Upper lobe of left lung (tissue), 6 donors: ENCODE measurements at places on chromosomes 3 and 15. TPM values are rescaled to one million over a fixed set of nuclear protein-coding genes. Genes with fewer than 3 reads are reported as not detected.

Gene ZNF280D
- 29.0 TPM for total RNA-seq

Gene SLC15A2
- total RNA-seq, result 25.1 TPM

Gene EPHA6
- total RNA-seq, result 0.14 TPM

Gene SMAD6
- 112 TPM for total RNA-seq

Gene SLC28A2
- not detected for total RNA-seq

Gene ACP3
- 13.6 TPM for total RNA-seq

Gene GTF2A2
- 13.6 TPM for total RNA-seq

Gene TMEM158
- not detected for total RNA-seq

Gene MYH15
- total RNA-seq, result 2.3 TPM

Gene OR5K4
- total RNA-seq, result not detected

Gene DAZL
- total RNA-seq, result not detected

- no peak for DNase-seq
These were observed 39.0 kb upstream of the IGF1R start for GRCh38 chr15:98609144-98609852.

GRCh38 chr3:120555657-120556509 is 40.3 kb upstream of the NDUFB4 start:
- DNase-seq, result no peak

DNA sequence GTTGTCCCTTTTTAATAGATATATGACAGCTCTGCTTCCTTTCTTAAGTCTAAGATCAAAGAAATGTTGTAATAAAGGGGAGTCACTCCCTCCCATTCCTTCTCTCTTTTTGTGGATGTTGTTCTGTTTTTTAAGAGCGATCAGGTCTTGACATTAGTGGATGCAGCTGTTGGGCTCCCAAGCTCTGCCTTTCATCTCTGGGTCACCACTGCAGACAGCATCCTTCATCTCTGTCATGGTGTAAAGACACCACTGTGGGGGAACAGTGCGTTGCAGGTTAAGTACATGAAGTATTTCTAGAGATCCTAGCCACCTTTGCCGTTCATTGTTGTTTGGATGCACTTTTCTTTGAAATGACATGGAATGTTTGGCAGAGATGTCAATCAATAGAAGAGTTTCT is 17.7 kb downstream of the FNDC3B start:
- no peak for DNase-seq

- DNase-seq, result no peak
These were observed 175.1 kb upstream of the PLSCR5 start for GRCh38 chr3:146780251-146780650.

GRCh38 chr15:94135486-94136147 is 95.7 kb upstream of the MCTP2 start:
- DNase-seq, result no peak

GRCh38 chr3:61250784-61251173 is 473 bp downstream of the FHIT start:
- no peak for DNase-seq

GRCh38 chr15:45320581-45321205 is 57.7 kb downstream of the GATM start:
- no peak for DNase-seq

GRCh38 chr3:34634939-34635338 is 836.5 kb downstream of the PDCD6IP start:
- DNase-seq, result no peak

GRCh38 chr3:46922426-46922825 is 44.9 kb downstream of the PTH1R start:
- DNase-seq, result no peak

DNA sequence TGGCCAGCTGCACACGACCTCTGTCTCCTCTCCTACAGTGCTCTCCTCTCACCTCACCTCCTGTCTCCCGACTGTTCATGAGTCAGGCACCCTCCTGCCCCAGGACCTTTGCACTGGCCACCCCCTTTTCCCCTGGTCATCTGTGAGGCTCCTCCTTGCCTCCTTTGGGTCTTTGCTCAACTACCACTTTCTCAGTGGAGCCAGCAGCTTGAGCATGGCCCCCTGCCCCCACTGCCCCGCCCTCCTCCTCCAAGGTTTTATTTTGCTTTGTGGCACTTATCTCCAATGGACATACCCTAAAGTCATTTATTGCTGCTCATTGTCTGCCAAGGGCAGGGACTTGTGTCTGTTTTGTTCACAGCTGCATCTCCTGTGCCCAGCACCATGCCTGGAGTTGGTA is 64.3 kb downstream of the MGLL start:
- DNase-seq, result no peak

DNA sequence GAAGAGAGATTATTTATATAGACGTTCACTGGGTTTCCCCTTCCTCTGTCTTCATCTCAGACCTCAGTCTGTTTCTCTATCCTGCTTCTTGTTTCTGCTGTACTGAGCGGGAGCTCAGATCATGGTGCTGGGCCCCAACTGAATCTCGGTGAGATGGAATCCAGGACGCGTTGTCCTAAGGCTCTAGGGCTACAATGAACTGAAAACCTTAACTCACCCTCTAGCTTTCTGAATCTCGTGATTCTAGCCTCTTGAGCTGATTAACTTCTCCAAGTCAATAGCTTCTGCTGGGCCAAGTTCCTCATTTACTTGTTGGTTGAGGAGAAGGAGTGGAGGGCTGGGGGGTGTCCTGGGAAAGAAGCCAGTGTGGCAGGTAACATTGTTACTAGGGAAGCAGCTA is 32.7 kb upstream of the MAP3K13 start:
- peak; percentile 72 for DNase-seq

- no peak for DNase-seq
These were observed 567.2 kb upstream of the NECTIN3 start for GRCh38 chr3:110504401-110504800.

GRCh38 chr15:90419738-90420406 is 31.8 kb downstream of the IQGAP1 start:
- DNase-seq, result no peak

DNA sequence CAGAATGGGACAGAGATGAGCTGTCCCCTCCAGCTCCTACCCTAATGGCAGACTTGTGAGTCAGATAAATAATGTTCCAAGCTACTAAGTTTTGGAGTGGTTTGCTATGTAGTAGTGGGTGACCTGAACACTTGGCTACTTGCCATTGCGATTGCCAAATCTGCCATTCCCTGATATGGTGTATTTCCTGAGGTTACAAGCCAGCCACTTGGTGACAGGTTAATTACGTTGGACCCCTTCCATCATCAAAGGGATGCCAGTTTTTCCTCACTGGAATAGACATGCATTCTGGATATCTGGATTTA is 33.6 kb downstream of the MORF4L1 start:
- DNase-seq, result peak; percentile 78

- DNase-seq, result no peak
These were observed 51.1 kb upstream of the CHD2 start for GRCh38 chr15:92848852-92849598.

- DNase-seq, result peak; percentile 67
These were observed 57.4 kb downstream of the NPTN start for GRCh38 chr15:73575636-73576247.

DNA sequence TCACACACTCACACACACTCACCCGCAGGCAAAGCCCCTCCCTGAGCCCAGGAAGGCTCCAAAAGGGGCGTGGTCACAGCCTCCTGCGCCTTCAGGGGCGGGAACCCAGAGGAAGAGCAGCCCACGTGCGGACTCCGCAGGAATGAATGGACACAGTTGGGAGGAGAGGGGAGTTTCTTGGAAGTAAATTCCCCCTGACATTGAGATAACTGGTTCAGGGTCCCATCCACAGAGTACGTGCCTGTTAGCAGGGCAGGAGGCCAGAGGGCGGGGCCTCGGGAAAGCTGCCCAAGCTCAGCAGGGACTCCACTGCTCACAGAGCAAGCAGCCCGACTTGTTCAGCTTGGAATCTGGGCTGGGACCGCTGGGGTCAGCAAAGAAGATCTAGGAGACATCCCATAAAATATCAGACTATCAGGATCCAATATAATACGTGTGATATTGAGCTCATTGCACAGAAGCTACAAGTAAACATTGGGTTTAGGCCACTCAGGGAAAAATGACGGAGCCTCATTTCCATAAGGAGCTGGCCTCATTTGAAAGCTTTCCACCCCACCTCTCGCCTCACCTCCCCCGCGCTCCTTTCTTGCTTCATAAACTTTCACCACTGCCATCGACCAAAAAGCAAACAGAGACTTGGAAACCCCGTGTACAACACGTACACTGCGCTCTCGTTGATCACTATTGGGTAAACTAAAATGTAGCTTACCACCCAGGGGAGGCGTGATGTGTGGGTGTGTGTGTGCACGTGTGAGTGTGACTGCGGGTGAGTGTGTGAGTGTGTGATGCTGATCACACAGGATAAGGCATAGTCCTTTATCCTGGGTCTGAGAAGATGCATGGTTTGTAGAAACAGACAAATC is 36.0 kb downstream of the TM2D3 start:
- peak; percentile 88 for DNase-seq

GRCh38 chr3:127961124-127961523 is 46.1 kb downstream of the KBTBD12 start:
- no peak for DNase-seq

- no peak for DNase-seq
These were observed 188.5 kb downstream of the CADPS start for GRCh38 chr3:62686503-62687294.

DNA sequence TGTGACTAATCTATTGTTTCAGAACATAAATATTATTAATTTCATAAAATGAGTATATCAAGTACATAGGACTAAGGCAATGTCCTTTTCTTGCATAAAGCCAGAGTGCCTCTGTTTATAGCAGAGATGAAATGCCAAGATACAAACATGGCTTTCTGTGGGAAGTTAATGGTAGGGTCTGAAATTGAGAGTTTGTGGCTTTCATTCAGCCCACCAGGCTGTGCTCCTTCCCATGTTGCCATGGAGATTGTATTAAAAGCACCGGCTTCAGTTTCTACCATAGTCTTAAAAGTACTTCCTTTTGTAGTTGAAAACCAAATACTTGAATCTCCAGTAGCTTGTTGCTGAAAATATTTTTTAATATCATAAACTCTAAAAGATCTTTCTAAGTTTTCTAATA is 114.0 kb downstream of the LRRC28 start:
- no peak for DNase-seq

DNA sequence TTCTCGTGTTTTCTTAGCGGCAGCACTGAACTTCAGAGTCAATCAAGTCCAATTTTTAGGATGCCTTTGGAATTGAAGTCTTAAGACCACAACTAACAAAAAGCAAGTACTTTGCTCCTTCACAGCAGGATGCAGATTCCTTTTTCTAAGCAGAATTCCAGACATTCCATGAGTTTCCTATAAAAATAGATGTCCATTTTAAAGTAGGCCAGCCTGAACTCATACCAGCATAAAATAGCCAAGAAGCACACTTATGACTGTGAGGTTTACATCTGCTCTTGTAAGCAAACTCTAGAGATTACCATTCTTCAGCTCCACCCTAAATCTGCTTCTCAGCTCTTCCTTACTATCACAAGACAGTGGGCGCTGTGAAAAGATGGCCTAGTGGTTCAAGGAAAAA is 85.8 kb downstream of the THBS1 start:
- DNase-seq, result no peak

DNA sequence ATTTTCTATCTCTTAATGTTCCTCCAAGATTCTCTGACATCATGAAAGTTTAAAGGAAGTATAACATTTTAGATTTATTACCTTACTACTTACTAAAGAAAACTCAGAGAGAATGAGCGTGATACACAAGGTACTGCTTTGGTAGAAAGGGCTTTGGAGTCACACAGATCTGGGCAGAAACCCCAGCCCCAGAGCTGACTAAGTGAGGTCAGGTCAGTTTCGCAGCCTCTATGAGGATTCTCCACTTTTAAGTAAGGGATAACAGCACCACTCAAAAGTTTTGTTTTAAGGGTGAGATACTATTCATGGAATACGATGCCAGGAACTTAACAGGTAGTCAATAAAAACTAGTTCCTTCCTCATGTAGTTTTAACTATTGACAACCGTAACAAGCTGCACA is 76.1 kb downstream of the CLDN11 start:
- DNase-seq, result no peak

DNA sequence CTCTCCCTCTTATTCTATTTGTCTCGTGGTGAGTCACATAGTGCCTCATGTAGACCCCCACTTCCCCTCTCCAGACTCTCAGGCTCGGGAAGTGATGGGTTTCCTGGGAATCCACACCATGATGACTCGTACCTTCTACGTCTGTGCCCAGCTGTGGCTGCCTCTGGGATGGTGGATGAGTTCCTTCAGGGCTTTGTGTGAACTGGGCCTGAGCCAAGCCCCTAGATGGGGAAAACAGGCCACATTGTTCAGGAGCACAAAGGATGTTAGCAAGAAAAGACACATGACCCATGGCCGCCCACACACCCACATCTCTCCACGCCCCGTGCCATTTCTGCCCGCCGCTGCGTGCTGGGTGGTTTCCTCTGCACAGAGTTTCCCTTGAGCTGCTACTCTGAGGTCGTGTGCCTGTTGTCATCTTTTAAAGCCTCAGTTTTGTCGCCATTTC is 10.5 kb downstream of the ISG20 start:
- peak; percentile 57 for DNase-seq
